ENCODE measurements at places on chromosomes 5 and 9.

DNA sequence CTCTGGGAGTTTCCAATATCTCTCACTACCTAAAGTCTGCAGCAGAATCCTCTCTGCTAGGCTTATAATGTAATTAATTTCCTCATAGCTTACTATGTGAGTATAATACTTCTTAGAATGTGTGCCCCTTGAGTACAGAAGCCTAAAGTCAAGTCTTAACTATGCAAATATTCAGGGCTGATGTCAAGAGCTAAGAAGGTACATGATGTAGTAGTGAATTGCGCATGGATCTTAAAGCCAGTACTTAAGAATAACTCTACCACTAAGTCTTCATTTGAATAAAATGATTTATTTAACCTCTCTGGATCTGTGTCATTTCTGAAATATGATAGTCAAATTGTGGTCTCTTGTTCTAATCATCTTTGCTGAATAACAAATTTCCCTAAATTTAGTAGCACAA lies 442.9 kb downstream of the DTWD2 start:
- DNase-seq: no peak

DNA sequence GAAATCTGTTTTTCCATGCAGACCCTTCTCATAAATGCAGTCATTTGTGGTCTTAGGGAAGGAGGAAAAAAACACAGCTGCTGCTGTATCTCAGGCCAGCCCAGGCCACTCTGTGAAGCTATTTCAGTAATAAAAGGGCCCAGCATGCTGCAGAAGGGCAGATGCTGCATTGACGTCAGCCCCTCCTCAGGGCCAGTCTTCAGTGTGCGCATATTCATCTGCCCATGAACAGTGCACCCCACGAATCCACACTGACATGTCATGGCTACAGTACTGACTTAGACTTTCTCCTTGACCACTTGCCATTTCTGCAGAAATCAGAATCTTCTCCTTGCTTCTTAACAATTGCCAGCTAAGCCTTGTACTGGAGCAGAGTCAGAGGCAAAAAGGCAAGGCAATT lies 304.7 kb downstream of the GABRG2 start:
- DNase-seq: no peak

DNA sequence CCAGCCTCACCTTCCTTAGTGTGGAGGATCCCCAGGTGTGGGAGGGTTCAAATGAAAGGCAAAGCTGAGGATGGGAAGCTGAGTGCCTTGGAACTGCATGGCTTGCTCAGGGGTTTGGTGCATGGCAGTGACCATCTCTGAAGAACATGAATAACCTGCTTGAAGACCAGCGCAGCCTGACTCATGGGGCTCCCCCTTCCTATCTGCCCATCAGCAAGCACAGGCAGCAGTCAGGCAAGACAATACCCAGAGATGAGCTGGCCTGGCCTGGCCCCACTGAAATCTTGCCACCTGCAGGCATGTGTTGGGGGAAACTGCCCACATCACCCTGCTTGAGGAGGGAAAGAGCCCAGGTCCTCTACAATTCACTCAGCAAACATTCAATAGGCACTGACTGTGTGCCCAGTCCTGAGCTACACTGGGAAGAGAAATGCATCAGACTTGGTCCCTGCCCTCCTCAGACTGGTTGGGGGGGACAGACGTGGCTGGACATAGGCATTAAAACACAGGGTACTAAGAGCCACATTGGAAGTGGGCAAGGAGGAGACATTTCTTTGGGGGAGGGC lies 105.0 kb upstream of the ALDH1B1 start:
- no peak for DNase-seq

- DNase-seq: no peak
These were observed 487.4 kb downstream of the TLE4 start for GRCh38 chr9:80059191-80059590.

DNA sequence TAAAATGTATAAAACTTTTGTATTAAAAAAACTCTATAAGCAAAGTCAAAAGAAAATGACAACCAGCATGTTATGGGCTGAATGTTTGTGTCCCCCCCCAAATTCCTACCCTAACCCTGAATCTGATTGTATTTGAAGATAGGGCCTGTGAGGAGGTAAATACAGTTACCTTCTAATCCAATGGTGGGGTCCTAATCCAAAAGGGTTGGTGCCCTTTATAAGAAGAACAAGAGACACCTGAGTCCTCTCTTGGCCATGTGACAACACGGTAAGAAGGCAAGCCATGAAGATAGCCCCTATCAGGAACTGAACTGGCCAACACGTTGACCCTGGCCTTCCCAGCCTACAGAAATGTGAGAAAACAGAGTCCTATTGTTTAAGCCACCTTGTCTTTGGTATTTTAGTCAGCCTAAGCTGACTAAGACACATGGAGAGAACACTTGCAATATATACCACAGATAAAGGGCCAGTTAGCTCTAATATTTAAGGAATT lies 49.7 kb upstream of the AKNA start:
- DNase-seq: no peak

DNA sequence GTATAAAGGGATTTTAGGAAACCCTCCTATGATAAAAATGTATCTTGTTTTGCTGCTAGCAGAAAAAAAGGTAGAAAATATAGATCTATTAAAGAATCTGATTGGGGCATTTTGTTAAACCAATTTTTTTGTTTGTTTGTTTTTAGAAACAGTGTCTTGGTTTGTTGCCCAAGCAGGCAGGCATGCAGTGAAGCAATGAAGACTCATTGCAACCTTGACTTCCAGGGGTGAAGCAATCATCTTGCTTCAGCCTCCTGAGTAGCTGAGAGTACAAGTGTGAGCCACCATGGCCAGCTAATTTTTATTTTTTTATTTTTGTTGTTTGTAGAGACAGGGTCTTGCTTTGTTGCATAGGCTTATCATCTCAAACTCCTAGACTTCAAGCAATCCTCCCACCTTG lies 755.8 kb upstream of the EDIL3 start:
- DNase-seq: no peak

GRCh38 chr5:95424526-95424925 lies 33.4 kb downstream of the FAM81B start:
- DNase-seq: no peak

DNA sequence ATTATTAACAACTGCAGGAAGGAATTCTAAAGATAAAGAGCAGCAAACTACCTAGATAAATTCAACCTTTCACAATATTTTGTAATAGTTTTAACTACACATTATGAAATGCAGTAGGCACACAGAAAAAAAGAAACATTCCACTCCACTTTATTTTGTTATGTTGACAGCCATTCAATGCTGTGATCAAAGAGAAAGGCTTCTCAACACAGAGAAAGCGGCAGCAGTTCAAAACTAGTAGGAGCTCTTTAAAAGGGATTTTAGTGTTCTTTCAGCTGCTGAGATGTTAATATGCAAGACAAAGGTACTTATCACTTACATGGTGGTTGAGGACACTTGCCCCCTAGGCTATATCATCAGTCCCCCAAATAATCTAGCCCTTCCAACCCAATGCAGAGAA lies 11.6 kb downstream of the CEMIP2 start:
- no peak for DNase-seq

DNA sequence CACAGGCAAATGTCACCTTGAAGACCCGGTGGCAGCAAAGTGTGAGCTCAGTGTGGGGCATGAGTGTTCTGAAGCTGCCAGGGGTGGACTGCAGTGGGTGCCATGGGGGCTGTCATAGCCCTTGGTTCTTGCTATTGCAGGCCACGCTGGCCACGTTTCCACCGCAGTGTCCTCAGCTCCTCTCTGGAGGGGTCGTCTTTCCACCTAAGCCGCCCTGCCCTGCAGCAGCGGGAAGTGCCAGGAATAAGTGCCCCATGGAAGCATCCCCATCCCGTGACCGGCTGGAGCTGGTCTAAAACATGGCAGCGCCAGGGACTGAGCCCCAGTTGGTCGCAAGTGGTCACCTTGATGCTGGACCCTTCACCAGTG lies 6.9 kb downstream of the OBP2B start:
- no peak for DNase-seq

DNA sequence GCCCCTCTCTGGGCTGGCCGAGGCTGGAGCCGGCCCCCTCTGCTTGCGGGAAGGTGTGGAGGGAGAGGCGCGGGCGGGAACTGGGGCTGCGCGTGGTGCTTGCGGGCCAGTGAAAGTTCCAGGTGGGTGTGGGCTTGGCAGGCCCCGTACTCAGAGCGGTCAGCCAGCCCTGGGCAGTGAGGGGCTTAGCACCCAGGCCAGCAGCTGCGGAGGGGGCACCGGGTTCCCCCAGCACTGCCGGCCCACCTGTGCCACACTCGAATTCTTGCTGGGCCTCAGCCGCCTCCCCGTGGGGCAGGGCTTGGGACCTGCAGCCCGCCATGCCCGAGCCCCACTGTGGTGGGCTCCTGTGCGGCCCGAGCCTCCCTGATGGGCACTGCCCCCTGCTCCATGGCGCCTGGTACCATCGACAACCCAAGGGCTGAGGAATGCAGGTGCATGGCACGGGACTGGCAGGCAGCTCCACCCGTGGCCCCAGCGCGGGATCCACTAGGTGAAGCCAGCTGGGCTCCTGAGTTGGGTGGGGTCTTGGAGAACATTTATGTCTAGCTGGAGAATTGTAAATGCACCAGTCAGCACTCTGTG lies 27.9 kb upstream of the CLINT1 start:
- DNase-seq: no peak

GRCh38 chr9:91705386-91705785 lies 244.6 kb downstream of the ROR2 start:
- no peak for DNase-seq

DNA sequence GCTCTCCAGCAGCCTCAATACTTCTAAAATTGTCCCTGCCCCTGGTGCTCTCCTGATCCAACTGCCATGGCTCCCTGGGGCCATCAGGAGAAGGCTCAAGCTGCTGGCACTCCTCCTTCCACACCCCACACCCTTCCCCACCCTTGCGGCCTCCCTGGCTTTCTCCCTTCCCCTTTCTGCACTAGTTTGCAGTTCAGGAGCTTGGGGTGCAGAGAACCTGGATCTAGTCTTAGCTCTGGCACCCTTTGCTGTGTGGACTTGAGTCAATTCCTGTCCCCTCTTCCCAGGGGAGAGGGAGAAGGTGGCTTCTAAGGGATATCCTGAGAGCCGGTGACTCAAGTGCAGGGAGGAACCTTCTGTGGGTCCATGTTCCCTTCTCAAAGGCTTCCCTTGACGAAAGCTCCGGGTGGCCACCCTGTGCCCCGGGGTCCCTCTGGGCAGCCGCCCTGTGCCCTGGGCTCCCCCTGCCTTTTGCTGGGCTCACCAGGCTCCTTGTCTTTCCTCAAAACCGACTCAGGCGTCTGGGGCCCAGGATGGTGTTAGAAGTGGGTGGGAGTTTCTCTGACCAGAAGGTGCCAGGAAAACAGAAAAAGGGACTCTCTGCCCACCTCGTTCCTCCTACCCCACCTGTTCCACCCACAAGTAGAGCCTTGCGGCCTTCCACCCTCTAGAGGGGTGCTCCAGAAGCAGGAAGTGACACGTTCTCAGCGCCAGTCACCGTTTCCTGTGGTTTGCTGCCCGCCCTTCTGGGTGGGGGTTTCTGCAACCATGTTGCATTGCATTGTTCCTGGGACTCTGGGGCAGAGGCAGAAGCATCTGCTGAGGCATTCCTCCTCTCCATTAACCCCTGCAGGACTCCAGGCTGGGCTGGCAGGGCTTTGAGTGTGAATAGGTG lies 15.0 kb downstream of the GLIPR2 start:
- no peak for DNase-seq
